A172 (cell line): ENCODE measurements at places on chromosomes 11 and 22.

DNA sequence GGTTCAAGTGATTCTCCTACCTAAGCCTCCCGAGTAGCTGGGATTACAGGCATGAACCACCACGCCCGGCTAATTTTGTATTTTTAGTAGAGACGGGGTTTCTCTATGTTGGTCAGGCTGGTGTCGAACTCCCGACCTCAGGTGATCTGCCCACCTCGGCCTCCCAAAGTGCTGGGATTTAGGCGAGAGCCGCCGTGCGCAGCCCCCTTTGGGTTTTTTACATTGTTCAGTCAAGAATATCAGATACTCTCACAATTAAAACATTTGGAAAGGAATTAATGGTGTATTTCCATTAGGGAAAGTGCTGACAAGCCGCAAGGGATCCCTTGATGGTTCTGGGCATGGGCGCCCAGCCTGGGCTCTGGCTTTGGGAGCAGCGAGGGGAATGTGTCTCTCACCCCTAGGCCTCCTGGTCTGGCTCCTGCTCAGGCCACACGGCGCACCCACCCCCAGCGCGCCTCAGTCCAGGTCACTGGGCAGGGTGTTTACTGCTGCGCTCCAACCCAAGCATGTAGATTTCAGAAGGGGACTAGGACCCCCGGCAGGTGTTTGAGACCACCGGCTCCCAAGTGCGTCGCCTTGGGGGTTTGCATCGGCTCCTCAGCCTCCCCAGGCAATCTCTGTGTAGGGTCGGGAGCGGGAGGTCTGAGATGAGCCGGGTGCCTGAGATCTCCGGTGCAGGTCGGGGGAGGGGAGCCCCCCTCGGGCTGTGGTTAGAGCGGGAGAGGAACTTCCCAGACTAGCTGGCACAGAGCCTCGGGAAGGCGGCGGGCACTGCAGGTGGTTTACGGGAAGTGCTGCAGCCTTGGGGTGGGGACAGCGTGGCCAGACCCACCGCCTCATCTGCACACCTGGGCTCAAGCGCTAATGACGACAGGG, 809 bp upstream of the IRF7 start:
- DNase-seq: no peak

GRCh38 chr11:130407978-130408377, 20.4 kb downstream of the ADAMTS8 start:
- DNase-seq: peak; percentile 64

- no peak for DNase-seq
Observed at GRCh38 chr11:8794677-8795103, 112.1 kb downstream of the RPL27A start.

GRCh38 chr11:14094481-14095037, 132.0 kb downstream of the SPON1 start:
- no peak for DNase-seq

DNA sequence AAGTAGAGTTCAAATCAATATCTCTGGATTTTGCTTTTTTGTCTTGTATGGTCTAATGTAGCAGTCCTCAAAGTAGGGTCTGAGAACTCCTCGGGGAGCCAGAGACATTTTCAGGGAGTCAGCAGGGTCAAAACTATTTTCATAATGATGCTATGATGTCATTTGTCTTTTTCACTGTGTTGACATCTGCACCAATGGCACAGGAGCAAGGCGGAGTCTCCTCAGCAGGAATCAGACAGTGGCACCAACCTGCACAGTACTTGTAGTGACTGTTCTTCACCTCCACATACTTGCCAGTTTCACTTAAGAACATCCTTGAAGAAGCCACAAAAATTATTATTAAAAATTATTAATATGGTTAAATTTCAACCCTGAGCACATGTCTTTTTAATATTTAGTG, 14.9 kb upstream of the FXYD6 start:
- no peak for DNase-seq

GRCh38 chr11:46615756-46616155, 1.3 kb downstream of the HARBI1 start:
- peak; percentile 28 for DNase-seq

- no peak for DNase-seq
Observed at GRCh38 chr11:60657888-60658287, 41.5 kb upstream of the MS4A8 start.

- no peak for DNase-seq
Observed at GRCh38 chr11:61025821-61026120, 54.3 kb downstream of the CD6 start.

GRCh38 chr11:15651816-15652215, 537.1 kb downstream of the INSC start:
- DNase-seq: no peak

- no peak for DNase-seq
Observed at GRCh38 chr11:15327786-15328231, 213.1 kb downstream of the INSC start.

DNA sequence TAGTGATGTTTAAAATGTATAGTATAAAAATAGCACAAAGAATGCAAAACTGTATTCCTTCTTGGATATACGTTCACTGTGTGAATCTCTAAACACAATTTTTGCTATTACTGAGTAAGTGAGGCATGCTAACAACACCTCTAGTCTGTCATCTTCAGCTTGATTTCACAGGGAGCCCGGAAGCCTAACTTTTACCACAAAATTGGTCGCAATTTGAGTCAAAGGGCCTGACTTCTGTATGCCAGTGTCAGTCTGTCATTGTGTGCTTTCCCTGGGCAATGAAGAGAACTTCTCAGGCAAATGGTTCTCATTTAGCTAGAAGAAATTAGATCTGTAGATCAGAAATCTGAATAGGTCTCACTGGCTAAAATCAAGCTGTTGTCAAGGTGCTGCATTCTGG, 1059.5 kb downstream of the FAM181B start:
- DNase-seq: no peak

- no peak for DNase-seq
Observed at GRCh38 chr11:102317768-102318103, 452 bp downstream of the BIRC3 start.

- peak; percentile 4 for DNase-seq
Observed at GRCh38 chr11:91972665-91973266, 251.9 kb upstream of the FAT3 start.

- no peak for DNase-seq
Observed at GRCh38 chr11:114180301-114181055, 115.7 kb upstream of the NNMT start.

- no peak for DNase-seq
Observed at GRCh38 chr22:21916309-21916918, 36.2 kb downstream of the PPM1F start.

DNA sequence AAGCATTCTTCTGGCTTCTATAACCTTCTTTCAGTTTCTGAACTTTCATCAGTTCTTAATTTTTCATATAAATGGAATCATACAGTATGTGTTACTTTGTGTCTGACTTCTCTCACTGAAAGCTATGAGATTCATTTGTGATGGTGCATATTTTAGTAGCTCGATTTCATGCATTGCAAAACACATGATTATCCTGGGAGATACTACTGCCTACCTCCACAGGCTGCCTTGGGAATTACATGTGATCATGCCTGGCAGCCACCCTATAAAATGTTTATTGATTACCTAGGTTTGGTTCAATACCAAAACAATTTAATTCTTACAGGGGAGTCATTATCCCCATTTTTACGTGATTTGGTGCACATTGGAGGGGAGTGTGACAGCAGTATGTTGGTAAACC, 34.1 kb upstream of the PAK1 start:
- no peak for DNase-seq

DNA sequence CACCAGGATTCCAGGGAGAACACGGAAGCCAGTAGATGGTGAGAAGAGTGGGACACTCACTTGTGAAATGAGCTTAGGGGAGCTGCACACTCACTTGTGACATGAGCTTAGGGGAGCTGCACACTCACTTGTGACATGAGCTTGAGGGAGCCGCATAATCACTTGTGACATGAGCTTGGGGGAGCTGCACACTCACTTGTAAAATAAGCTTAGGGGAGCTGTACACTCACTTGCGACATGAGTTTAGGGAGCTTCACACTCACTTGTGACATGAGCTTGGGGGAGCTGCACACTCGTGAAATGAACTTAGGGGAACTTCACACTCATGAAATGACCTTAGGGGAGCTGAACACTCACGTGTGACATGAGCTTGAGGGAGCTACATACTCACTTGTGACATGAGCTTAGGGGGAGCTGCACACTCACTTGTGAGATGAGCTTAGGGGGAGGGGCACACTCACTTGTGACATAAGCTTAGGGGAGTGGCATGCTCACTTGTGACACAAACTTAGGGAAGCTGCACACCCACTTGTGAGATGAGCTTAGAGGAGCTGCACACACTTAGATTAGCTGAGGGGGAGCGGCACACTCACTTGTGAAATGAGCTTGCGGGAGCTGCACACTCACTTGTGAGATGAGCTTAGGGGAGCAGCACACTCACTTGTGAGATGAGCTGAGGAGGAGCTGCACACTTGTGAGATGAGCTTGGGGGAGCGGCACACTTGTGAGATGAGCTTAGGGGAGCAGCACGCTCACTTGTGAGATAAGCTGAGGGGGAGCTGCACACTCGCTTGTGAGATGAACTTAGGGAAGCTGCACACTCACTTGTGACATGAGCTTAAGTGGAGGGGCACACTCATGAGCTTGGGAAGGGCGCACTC, 59.0 kb downstream of the NCAPD3 start:
- DNase-seq: no peak

DNA sequence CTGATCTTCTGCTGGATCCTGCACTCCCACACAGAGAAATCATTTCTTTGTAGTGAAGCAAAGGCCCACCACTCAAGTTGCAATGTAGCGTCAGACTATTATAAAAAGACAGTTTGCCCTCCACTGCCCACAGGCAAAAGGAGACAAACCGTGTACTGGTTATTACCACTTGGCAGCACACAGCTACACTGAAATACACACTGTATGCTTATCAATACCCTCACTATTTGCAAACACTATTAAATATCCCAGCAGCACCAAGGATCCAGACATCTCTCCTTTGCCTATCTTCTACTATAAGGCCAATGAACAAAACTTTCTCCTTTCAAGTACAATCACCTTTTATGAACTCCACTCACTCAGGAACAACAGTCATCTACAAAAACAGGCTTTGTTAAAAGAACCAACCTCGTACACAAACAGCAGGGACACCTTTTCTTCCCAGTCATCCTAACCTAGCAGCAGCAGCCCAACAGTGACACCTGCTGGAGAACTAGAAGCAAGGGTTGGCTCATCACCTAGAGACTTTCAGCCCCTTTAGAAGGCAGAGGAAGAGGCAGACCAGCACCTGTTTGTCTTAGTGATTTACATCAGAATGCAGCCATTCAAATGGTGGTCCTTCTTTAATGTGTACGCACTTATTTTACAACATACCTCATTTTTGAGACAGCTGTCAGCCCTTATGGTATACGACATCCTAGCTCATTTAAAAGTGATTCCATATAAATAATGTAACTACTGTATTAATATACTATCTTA, 56.1 kb downstream of the AMBRA1 start:
- DNase-seq: peak; percentile 85

- no peak for DNase-seq
Observed at GRCh38 chr11:128323381-128323780, 264.0 kb downstream of the ETS1 start.

DNA sequence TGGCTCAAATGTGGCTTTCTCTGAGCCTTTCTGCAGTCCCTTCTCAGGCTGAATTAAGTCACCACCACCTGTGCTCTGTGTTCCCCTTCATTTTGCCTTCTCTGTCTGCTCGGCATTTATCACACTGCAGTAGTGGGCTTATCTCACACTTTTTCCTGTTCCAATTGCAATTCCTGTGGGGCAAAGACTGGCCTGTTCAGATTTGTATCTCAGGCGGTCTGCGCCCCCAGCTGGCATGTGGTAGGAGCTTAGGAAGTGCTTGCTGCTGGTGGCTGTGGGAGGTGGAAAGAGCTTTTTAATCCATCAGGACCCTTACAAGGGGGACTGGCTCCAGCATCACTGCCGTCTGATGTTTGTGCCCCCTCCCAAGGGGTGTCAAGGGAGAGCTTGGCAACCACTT, 21.2 kb downstream of the BMAL1 start:
- DNase-seq: no peak

DNA sequence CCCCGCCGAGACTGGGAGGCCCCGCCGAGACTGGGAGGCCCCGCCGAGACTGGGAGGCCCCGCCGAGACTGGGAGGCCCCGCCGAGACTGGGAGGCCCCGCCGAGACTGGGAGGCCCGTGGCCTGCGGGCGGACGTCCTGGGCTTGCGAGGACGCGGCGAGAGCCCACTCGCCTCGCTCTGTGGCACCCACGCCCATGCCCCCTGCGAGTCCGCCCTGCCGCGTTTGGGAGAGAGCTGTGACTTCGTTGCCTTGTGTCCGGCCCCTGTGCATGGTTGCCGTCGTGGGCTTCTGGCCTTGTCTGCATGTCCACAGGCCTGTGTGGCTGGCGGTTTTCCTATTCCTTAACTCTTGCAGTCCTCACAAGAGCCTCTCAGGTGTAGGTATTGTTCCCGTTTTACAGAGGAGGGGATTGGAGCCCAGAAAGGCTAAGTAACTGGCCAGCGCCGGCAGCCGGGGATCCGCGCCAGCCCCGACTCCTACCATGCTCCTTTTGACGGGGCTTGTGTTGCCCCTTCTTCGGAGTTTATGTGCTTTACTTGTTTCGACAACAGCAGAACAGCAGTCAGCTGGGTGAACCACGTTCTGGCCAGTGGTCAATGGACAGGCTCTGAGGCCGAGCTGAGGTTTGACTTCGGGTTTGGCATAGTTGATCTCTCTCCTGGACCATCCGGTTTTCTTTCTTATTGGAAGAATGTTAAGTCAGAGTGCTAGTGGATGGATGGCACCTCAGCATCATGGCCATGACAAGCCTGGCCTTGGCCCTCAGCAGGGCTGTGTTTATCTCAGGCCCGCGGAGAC, 741 bp downstream of the PHRF1 start:
- no peak for DNase-seq

DNA sequence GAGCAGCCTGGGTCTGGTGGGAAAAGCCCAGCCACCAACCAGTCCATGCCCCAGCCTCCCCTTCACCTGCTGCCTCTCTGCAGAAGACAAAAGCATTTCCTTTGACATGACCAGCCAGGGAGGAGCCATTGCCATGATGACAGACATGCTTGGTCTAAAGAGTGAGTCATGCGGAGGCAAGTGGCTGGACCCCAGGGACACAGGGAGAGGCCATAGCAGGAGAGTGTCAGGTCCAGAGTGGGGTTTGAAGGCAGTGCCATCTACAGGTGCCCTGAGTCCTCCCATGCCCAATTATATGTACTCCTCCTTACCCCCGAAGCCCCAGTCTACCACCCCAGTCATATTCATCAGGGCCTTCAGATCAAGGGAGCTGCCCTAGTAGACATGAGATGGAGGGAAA, 67.4 kb downstream of the SCN3B start:
- peak; percentile 24 for DNase-seq

DNA sequence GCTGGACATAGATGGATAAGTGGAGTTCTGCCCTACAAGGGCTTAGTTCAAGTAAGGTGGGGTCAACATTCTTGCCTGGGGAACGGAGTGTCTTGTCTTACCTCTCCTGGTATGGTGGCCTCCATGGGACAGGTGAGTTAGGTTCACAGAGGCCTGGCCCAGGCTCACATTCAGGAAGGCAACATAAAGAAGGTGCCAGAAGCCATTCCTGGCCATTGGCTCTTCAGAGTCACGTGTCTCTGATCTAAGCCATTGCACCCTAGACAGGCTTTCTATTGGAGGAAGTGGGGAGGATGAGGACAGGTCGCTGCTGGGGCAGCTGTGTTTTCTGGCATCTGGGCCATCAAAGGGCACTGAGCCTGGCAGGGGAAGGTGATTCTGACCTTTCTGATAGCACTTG, 14.8 kb downstream of the LMO2 start:
- DNase-seq: no peak

- DNase-seq: peak; percentile 10
Observed at GRCh38 chr11:5363679-5364078, 12.4 kb downstream of the OR51B6 start.
